Lung (tissue), 17 donors: ENCODE measurements at places on chromosomes 4 and X. TPM values are rescaled to one million over a fixed set of nuclear protein-coding genes. Genes with fewer than 3 reads are reported as not detected.

GRCh38 chr4:134132086-134132783 is 69.4 kb downstream of the PABPC4L start:
- no peak overlapping the region for H3K4me3 ChIP-seq
- no peaks in the 10 kb centered on the region for H3K36me3 ChIP-seq
- no peak overlapping the region for H3K27ac ChIP-seq
- DNase-seq: no peak
- no peaks in the 10 kb centered on the region for H3K4me1 ChIP-seq
- no peaks in the 10 kb centered on the region for H3K27me3 ChIP-seq

DNA sequence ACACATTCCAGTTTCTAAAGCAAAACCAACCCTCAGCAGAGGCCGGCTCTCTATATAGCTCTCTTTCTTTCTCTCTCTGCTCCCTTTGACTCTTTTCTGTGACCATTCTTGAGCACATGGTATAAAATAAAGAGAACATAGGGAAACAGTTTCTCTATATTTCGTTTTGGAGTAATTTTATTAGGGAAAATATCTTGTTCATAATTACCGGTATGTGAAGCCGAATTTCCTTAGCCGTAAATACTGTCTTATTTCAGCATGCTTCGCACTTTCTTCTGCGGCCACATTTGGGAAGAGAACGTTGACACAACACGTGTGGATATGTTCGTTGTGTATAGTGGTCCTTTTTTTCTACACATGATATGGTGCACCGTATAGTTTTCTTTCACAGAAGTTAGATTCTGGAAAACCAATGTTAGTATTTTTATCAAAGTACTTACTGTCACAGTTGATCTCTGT is 4.9 kb upstream of the LEF1 start:
- DNase-seq: no peak
- no peaks in the 10 kb centered on the region for H3K36me3 ChIP-seq
- peaks cover 33% of the 10 kb centered on the region for H3K27me3 ChIP-seq
- H3K27ac ChIP-seq: no peak overlapping the region
- H3K4me1 ChIP-seq: no peaks in the 10 kb centered on the region

DNA sequence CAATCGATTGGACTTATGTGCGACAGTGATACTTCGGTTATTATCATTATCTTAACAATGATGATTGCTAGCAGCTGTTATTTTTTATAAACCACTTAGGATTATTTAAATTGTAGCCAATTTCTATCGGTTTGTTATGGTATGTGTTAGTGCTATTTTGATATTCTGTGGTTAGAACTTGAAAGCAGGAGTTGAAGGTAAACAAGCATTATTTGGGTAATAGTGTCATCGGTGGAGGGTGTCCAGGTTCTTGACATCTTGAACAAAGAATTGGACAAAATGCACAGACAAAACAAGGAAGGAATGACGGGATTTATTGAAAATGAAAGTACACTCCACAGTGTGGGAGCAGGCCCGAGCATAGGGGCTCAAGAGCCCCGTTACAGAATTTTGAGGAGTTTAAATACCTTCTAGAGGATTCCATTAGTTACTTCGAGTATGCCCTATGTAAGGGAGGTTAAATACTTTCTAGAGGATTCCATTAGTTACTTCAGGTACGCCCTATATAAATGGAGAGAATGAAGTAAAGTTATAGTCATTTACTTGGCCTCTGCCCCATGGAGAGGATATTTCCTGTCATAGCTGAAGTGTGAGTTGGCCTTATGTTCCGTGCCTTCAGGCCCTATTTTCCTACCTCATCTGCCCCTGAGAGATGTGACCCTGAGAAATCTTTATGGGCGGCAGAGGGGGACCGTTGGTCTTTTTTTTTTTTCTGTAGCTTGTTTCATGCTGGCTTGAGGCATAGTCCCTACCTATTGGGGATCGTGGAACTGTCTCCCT is 13.1 kb downstream of the MOB1B start:
- DNase-seq: peak; percentile 38
- no peaks in the 10 kb centered on the region for H3K27me3 ChIP-seq
- peaks cover 4% of the 10 kb centered on the region for H3K36me3 ChIP-seq

DNA sequence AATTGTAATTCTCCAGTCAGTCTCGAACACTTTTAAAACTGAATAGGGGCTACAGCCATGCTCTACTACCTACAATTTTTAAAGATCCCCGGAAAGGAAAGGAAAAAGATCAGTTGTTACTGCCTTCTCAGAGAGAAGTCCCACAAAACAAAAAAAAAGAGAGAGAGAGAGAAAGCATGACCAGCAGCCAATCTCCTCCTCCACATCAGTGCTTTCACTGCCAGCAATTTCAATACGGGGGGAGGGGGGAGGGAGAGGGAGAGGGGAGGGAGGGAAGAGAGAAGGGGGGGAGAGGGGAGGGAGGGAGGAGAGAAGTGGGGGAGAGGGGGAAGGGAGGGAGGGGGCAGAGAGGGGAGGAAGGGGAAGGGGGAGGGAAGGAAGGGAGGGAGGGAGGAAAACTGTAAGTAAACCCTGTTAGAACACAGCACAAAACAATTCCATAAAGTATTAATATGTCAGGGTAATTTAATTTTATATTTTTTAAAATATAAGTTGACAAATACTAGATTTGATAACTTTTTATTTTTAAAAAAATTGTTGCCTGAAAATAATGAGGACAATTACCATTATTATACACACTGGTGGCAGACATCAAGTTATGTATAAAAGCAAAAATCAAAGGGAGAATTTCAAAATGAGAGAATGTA is 108.0 kb downstream of the LRBA start:
- H3K27ac ChIP-seq: no peak overlapping the region
- peak; percentile 64 for DNase-seq
- H3K4me1 ChIP-seq: peaks cover 25% of the 10 kb centered on the region
- peaks cover 5% of the 10 kb centered on the region for H3K36me3 ChIP-seq

DNA sequence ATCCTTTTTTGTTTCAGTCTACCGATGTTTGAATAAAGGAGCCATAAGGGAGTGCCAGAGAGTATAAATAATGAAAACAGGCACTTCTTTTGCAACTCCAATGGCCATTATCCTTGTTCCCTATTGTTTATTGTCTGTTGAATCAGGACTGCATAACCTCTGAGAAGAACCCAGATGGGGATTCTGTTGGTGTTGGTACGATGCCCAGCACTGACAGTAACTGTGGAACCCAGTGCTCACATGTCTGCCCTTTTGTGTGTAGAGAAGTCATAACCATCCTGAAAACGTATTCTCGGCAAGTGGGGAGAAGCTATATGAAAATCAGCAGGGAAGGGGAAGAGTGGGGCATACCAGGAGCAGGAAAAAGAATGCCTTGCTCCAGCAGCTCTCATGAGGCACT is 195.1 kb upstream of the EDNRA start:
- H3K4me1 ChIP-seq: no peaks in the 10 kb centered on the region
- DNase-seq: no peak
- H3K27ac ChIP-seq: no peak overlapping the region
- no peaks in the 10 kb centered on the region for H3K27me3 ChIP-seq
- H3K4me3 ChIP-seq: no peak overlapping the region

DNA sequence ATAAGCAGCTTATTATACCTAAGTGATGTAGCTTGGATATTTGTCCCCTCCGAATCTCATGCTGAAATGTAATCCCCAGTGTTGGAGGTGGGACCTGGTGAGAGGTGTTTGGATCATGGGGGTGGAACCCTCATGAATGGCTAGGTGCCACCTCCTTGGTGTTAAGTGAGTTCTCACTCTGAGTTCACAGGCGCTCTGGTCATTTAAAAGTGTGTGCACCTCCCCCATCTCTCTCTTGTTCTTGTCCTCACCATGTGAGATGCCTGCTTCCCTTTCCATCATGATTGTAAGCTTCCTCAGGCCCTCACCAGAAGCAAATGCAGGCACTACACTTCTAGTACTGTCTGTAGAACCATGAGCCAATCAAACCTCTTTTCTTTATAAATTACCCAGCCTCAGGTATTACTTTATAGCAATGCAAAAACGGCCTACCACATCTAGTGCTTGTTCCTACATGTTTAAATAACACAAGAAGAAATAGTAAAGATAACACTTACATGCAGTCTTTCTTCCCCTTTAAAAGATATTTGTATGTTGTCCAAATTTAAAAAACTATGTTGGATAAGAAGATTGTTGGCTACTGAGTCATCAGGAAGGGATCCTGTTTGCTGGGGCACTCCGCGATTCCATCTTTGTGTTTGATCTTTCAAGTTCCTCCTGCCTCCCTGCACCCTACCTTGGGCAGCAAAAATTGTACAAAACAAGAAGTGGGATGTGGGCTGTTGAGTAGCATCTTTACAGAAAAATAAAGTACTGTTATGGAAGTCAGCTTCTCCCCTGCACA is 29.7 kb downstream of the PPP1R2C start:
- no peak overlapping the region for H3K4me3 ChIP-seq
- DNase-seq: no peak
- H3K27ac ChIP-seq: no peak overlapping the region
- no peaks in the 10 kb centered on the region for H3K27me3 ChIP-seq
- no peaks in the 10 kb centered on the region for H3K36me3 ChIP-seq

DNA sequence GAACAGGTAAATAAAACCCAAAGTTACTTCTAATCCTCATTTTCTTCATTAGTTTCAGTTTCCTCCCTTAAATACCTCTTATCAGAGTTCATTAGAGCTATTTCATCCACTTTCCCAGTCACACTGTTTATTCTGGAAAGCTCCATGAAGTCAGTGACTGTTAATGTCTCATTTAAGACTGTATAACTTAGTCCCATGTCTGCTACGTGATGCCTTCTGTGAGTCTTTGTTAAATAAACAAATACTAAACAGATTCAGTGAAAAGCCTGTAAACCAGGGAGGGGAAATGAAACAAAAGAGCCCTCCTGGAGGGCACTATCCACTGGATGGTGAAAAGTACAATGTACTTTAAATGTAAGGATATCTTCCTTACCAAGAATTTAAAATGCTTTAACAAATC is 24.7 kb downstream of the ACE2 start:
- no peaks in the 10 kb centered on the region for H3K36me3 ChIP-seq
- DNase-seq: no peak
- H3K4me3 ChIP-seq: no peak overlapping the region
- no peak overlapping the region for H3K27ac ChIP-seq

GRCh38 chrX:87425618-87426017 is 92.0 kb upstream of the KLHL4 start:
- no peak overlapping the region for H3K27ac ChIP-seq
- no peak for DNase-seq
- no peaks in the 10 kb centered on the region for H3K27me3 ChIP-seq
- H3K4me3 ChIP-seq: no peak overlapping the region

GRCh38 chr4:113499166-113499565 is 262.4 kb downstream of the CAMK2D start:
- peaks cover 10% of the 10 kb centered on the region for H3K36me3 ChIP-seq
- H3K4me3 ChIP-seq: no peak overlapping the region
- no peak overlapping the region for H3K27ac ChIP-seq
- no peak for DNase-seq
- no peaks in the 10 kb centered on the region for H3K27me3 ChIP-seq

DNA sequence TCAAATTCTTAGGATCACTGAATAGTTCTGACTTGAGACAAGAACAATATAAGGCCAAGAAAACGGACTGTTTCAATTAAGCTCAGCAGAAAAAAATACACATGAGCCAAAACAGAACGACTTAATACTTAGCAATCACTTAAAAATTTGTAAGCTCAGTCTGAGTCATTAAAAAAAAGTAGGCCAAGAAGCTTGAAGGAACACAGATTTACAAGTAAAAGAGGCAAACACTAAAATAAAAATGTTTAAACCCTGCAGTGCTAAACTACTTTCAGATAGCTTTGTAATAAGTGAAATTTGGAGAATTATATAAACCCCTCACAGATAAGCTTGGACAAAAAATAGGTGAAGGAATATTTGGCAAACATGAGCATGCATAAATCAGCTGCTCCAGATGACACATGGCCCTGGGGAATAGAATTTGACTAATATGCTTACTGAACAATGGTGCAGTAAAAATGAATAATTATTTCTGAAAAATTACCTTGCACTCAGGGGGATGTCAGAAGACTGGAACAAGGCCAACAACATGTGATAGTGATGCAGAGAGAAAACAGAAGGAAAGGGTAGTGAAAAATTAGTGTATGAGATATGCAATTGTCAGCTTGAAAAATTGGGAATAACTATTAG is 49.6 kb downstream of the LNX1 start:
- no peaks in the 10 kb centered on the region for H3K27me3 ChIP-seq
- no peak overlapping the region for H3K27ac ChIP-seq
- no peak overlapping the region for H3K4me3 ChIP-seq
- H3K4me1 ChIP-seq: peaks cover 26% of the 10 kb centered on the region

GRCh38 chr4:89069481-89069880 is 12.5 kb upstream of the FAM13A start:
- H3K4me3 ChIP-seq: no peak overlapping the region
- no peaks in the 10 kb centered on the region for H3K36me3 ChIP-seq
- no peak overlapping the region for H3K27ac ChIP-seq
- H3K4me1 ChIP-seq: no peaks in the 10 kb centered on the region

Gene TLR7
- 3.5 TPM for total RNA-seq

Gene IDUA
- 66.5 TPM for total RNA-seq

Gene NR0B1
- not detected for total RNA-seq

Gene CYBB
- total RNA-seq: 110 TPM

Gene PCDH7
- 9.4 TPM for total RNA-seq

Gene THAP6
- total RNA-seq: 32.8 TPM

Gene CENPU
- total RNA-seq: 8.6 TPM
